ENCODE measurements at places on chromosomes 3 and 15.

DNA sequence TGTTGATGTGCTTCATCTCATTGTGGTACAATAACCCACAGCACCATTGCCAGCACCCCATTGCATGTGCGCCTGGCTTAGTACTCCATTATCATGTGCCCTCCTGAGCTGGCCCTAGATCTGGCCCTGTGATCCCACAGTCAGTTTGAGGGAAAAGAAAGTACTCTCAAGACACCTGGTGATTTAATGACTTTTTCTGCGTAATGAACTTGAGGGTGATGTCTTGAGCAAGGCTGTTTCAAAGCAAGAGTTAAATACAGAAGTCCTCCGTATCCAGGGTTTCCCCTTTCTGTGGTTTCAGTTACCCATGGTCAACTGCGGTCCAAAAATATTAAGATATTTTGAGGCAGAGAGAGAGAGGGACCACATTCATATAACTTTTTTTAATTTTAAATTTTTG lies 16.3 kb downstream of the C3orf20 start:
- DNase-seq: no peak

GRCh38 chr3:141407047-141407446 lies 38.7 kb downstream of the ZBTB38 start:
- DNase-seq: peak; percentile 18

DNA sequence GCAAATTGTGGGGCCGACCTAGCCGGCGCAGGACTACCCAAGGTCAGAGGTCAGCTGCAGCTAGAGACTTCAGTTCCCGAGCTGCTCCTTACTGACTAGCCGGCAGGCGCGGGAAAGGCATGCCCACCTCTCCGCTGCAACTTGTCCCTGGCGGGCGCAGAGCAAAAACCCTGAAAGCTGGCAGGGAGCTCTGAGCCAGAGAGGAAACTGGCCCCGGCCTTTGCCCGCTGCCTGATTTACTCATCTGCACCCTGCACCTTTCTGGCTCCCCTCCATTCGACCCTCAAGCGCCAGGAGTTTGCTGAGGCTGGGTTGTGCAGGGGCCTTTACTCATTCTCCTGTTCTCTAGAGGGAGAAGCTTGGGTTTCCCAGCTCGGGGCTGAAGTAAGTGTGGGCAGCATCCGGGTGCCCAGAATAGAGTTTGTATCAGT lies 1.5 kb downstream of the ZIC4 start:
- no peak for DNase-seq

DNA sequence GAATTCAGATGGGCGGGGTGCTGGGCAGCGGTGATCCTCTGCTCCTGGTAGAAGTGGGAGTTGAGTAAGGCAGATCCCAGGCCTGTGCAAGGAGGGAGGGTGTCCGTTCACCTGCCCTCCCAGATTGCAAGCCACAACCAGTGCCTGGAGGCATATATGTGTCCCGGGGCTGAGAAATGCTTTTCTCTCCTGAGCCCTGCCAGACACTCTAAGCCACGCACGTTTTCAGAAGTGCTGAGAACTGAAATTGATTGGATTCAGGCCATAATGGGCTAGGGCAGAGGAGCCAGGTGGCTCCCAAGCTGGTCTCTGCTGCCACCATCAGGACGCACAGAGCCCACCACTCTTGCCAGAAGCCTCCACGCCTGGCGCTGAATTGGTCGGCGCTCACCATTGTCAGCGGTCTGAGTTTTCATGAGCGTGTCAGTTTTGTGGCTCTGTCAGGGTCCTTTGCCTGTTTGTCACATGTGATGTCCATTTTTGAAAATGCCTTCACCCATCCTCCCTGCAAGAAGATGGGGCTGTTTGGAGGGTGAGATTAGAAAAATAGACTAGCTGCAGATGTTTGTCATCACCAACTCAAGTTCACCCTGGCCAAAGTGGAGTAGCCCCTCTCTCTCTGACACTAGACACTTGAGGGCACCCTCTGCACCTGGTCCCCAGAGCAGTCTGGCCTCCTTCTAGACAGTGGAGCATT lies 15.4 kb upstream of the BFSP2 start:
- DNase-seq: peak; percentile 76

GRCh38 chr3:192887701-192888100 lies 30.0 kb downstream of the MB21D2 start:
- no peak for DNase-seq

GRCh38 chr3:264394-265156 lies 68.0 kb downstream of the CHL1 start:
- no peak for DNase-seq

All from hindlimb muscle (tissue), 1 donor.